ENCODE measurements at places on chromosomes 11 and 22.

DNA sequence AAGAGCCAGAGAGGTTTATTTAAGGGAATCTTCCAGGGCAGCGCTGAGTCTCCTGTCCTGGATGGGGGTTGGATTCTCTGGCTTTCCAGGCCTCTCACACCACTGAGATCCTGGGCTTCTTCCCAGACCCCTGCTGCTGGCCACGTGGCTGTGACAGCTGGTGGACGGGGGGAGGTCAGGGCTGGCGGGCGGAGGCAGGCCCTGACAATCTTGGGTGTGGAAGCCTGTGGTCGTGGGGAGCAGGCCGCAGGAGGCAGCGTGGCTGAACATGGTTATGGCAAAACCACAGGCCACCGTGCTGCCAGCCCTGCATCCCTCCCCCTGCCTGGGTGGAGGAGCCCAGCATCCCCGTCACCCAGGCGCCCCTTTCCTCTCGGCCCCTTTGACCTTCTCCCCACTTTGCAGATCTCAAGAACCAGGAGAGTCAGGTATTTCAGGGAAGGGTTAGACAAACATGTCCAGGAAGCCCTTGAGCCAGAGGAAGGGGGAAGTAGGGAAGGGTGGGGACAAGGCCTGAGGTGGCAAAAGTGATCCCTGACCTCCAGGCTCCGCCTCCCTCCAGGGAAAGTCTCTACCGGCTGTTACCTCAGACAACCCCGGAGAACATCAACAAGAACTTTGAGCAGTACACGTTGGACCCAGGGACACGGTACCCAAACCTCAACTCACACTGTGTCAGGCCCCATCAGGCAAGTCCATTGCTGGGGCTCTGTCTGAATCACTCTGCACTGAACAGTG is 111.8 kb downstream of the MICAL2 start:
- DNase-seq = peak; percentile 36

DNA sequence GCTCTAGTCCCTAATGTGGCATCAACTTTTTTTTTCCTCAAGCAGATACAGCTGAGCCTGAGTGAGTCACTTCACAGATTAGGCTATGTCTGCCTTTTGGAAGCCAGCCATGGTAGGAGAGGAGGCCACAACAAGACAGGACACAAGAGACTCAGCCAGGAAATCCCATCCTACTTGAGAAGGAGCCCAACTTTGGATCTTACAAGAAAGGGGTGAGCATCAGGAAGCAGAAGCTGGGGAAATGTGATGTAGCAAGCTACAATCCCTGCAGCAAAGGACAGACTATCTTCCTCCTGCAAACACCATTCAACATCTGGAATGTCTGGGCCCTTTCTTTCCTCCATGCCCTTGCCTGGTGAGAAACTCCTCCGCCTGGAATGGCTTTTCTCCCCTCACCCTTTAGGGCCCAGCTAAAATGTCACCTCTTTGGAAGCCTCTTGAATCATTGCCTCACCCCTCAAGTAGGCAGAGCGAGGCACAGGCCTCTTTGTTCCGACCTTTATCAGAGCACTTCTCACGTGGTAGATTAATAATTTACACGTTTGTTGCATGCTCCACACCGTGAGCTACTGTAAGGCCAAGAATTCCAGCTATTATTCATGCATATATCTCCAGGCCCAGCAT is 156.4 kb upstream of the PITPNB start:
- peak; percentile 39 for DNase-seq

DNA sequence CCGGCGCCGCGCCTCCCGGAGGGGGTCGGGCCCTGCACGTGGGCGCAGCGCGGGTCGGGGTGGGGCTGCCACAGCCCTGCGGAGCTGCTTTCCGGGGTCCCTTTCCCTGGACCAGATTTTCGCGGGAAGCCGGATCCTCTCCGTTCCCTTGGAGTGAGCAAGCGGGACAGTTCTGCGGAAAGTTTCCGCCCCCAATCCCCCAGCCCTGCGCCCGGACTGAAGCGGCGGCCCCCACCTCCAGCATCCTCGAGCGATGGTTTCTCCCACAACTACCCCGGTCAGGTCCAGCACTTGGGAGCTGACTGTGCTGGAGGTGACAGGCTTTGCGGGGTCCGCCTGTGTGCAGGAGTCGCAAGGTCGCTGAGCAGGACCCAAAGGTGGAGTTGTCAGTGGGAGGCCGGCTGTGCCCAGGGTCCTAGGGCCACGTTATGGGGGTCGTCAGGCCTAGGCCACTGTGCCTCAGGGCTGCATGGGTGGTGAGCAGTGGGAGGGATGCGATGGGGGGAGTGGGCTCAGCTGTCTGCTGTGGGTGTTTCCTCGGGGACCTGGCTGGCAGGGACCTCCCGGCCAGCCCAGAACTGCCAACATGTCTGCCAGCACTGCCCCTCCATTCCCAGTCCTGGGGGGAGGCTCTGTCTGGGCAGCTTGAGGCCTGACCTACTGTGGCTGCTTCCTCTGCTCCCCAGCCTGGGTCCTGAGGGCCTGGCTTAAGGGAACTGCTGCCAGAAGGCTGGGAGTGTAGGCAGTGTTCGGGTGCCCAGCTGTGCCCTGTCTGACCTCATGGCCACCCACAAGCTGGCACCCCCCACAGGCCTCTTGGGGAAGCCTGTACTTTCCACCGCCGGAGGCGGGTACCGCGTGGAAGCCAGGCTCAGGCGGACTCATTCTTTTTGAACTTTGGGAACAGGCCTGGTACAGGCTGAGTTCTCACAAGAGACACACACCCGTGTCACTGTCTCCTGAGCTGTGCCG is 726 bp downstream of the ST3GAL4 start:
- DNase-seq = peak; percentile 68

- DNase-seq = no peak
These were observed 969 bp downstream of the CCDC117 start for GRCh38 chr22:28773461-28773867.

DNA sequence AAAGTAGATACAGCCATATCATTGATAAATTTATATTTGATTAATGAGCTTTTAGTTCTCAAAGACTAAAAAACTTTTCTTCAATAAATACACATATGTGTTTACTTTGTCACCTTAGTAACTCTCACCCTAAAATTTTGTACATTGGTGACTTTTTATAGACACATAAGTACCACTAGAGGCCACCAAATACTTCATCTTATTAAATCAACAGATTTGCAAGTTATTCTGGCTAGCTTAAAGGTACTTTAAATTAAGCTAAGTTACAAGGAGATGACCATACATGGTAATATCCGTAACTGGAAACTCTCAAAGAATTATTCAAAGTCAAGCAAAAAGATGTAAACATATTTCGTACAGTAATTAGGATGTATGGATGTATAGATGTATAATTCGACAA is 112.2 kb downstream of the SBF2 start:
- DNase-seq = no peak

DNA sequence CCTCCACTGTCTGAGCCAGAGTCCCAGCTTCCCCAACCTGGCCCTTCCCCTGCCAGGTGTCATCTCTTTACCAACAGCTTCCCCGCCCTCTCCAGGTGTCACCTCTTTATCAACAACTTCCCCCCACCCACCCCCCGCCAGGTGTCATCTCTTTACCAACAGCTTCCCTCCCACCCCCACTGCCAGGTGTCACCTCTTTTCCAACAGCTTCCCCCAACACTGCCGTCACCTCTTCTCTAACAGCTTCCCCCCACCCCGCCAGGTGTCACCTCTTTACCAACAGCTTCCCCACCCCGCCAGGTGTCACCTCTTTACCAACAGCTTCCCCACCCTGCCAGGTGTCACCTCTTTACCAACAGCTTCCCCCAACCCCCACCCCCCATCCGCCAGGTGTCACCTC is 29.8 kb upstream of the TTLL12 start:
- no peak for DNase-seq

GRCh38 chr22:29517215-29517908 is 36.2 kb downstream of the THOC5 start:
- DNase-seq = no peak
